ENCODE measurements at places on chromosomes 6 and 20.

GRCh38 chr6:25403150-25403549 lies 124.0 kb downstream of the CARMIL1 start:
- no peak for DNase-seq

- no peak for DNase-seq
Observed at GRCh38 chr6:13474787-13475186, 12.6 kb downstream of the GFOD1 start.

DNA sequence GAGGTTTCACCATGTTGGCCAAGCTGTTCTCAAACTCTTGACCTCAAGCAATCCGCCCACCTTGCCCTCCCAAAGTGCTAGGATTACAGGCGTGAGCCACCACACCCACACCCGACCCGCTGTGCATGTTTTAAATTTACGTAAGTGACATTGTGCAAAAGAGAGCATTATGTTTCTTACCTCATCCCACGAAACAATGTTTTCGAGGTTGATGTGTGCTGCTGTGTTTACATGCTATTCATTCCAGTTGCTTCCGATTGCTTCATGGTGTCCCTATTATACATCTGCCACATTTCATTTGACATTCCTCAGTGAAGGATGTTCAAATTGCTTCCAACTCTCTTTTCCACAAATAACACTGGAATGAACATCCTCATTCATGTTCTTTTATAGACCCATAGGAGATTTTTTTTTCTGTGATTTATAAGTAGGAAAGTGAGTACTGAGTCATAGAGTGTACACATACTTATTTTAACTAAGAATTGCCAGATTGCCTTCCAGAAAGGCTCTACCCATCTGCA lies 403.9 kb upstream of the JARID2 start:
- DNase-seq, result no peak

- no peak for DNase-seq
Observed at GRCh38 chr6:85192186-85192585, 257.7 kb upstream of the NT5E start.

GRCh38 chr20:62539198-62540045 lies 63.6 kb upstream of the GATA5 start:
- no peak for DNase-seq

- no peak for DNase-seq
Observed at GRCh38 chr6:116323863-116324262, 44.1 kb upstream of the TSPYL1 start.

DNA sequence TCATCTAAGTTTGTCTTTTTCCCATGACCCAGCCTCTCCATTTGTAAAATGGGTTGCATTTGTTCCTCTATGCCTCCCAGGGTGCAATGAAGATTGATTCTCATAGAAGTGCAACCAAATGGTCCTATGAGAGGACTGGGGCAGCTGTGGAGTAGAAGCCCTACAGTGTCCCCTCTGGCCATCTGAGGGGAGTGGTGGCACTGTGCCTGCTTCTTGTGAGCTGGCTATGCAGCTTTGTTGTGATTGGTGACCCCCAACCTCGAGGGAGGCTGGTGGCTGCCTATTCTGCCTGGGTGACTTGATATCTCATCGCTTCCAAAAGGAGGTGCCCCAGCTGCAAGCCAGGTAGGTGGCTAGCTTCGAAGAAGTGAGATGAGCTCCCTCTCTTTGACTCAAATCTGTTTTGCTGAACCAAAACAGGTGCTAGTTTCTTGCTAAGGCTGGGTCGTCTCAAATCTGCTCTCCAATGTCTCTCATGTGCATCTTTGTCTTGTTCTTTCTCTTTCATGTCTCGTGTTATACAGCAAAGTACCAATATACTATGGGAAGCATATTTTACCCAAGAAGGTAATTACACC lies 33.9 kb downstream of the TXLNB start:
- DNase-seq, result no peak

DNA sequence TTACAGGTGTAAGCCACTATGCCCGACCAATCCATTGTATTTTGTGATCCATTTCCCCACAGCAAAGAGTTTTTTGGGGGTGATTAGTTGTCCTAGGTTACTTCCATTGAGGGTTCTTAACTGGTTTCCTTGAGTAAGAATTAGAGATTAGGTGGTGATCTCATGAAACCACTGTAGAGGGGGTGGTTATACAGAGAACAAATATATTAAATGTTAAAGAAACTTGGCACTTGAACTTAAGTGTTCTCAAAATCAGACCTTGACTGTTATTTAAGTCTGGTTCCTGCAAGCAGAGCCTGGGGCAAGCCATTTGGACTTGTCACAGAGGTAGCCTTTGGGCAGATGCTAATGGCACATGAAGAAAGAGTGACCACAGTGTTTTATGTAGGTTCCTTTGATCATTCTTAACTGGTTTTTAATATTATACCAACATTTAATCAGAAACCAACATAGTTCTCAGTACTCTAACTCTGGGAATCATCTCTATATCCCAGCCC lies 288.5 kb downstream of the SOX4 start:
- DNase-seq, result no peak
